ENCODE measurements at places on chromosomes 4 and X.
A peak's percentile ranks its signal among the peaks of the same experiment; 100 is the strongest.

- DNase-seq = no peak
Measured at GRCh38 chrX:110915570-110915969, 120.0 kb upstream of the CHRDL1 start.

GRCh38 chr4:155411546-155411945 lies 34.8 kb upstream of the MAP9 start:
- no peak for DNase-seq

GRCh38 chr4:157727163-157727562 lies 445.7 kb downstream of the GASK1B start:
- DNase-seq = no peak

GRCh38 chrX:134431894-134432293 lies 28.1 kb upstream of the HPRT1 start:
- no peak for DNase-seq

DNA sequence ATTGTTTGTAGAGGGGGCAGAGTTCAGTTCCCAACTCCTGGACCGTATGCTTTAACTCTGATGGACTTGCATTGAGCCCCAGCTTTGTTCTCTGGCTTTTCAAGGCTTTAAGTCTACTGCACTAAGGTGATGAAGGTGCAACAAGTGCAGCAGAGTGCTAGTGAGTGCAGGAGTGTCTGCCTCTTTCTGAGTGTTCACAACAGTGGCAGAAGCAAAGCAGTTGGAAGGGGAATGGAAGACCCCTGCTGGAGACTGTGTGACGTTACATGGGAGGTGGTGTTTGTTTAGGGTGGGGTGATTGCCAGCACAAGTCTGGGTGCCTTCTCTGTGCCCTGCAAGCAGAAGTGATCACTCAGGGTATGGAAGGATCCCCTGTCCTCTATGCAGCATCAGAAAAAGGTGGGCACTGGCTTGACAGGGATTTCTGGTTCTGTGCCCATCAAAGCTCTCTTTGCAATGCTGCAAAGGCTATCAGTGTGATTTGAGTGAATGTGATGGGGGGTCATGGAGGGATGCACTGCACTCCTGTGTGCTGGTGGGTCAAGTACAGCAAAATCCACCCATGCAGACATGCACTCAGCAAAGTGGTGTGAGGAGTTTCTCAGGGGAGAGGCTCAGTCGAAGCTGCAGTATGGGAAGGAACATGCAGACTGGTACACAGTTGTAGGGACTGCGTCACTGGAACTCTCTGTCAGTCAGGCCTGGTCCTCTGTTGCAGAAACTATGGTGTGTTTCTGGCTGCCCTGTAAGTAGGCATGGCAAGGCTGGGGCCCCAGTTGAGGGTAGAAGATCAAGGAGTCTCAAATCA lies 70.9 kb upstream of the UGT2B7 start:
- DNase-seq = no peak

GRCh38 chrX:8147226-8147625 lies 23.8 kb downstream of the VCX2 start:
- DNase-seq = no peak

DNA sequence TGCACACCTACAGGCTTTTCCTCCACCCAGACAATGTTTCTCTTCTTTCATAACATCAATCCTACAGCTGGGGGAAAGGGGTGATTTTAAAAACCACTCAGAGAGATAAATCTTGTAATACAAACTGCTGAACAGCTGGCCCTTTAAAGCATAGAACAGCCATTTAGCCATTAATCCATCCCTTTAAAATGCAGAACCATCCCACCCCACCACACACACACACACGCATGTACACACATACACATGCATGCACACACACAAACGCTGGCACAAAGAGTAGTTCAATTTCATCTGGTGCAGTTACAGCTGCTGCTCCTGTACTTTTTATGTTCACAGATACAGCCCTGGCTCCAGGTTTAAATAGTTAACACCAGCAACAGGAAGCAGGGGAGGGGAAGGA lies 426.1 kb downstream of the MID1IP1 start:
- DNase-seq = no peak

DNA sequence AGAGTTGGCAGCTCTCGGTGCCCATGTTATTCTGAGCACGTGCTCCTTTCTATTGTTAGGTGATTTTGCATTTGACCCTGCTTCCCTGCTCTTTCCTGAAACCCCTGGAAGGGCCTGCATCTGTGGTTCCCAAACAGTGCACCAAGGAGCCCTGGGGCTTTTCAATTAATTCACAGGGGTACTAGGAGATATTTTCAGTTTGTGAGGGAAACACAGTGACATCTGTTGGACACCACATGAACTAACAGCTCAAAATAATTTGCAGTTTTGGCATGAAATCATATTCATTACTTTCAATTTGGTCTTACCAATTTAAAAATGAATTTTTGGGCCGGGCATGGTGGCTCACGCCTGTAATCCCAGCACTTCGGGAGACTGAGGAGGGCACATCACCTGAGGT lies 156.6 kb downstream of the GATB start:
- no peak for DNase-seq

DNA sequence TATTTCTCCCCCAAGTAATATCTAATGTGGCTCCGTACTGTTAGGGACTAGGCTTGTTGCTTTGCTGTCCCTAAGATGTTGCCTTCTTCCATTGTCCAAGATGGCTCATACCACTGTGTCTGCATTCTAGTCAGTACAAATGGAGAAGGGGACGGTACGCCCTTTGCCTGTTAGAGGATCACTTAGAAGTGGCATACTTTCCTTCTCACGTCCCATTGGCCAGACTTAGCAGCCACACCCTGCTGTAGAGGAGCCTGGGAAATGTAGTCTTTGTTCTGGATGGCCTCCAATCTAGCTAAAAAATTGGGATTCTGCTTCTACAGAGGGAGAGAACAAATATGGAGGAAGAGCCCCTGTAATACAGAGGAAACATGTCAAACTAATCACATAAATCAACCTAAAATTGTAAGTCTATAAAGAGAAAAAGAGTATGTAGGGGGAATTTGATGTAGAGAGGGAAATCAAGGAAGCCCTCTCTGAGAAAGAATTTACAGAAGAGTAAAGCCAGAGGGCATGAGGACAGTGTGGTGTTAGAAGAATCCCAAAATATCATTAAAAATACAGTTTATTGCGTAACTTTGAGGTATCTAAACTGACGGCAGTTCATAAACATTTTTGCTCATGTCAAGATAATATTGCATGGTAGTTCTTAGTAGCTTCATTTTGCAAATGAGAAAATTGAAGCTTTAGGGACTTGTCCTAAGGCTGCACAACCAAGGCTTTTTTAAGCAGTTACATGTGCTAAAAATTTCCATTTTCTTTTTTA lies 15.1 kb downstream of the PRIMPOL start:
- DNase-seq = no peak

GRCh38 chrX:35104626-35105025 lies 162.0 kb downstream of the FAM47B start:
- DNase-seq = no peak

GRCh38 chr4:84750260-84750959 lies 167.5 kb downstream of the CDS1 start:
- peak; percentile 18 for DNase-seq

DNA sequence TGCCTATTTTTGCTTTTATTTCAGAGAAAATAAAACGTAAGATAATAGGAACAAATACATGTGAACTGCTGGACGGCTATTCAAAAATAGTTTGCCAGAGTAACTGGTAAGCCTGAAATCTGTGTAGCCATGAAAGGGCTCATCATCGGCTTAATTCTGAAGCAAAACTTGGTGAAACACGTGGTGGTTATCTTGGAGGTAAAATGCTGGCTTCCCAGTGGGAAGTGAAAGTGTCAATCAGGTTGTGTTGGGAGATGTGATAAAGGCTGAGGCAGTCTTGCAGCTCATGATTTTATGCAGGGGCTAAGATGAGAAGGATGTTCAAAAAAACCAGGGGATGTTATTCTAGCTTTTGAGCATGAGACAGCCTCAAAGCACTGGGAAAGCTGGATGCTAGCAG lies 36.1 kb upstream of the TLR2 start:
- no peak for DNase-seq

DNA sequence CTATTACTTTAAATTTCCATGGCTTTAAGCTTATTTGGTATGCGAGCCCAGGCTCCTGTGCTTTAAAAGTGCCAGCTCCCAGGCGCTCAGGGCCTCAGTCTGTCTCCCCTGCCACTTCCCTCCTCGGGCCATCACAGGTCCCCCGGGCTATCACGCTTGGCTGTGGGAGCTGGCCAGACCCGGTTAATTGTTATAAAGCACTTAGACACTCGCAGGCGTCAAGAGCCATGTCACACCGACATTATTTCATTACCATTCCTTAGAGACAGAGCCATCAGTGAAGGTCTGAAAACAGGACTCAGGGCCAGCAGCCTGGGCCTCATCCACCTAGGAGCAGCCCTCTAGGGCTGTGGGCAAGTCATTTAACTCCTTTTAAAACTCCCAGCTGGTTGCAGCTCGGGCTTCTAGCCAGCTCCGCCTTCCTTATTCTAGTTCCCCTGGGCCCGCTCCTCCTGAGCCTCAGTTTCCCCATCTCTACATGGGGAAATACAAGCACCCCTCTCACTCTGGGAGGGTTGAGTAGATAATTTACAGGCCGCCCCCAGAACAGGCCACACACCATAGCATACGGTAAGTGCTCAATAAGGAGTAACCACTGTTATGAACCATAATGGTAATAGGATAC lies 99.0 kb downstream of the HMX1 start:
- no peak for DNase-seq

- DNase-seq = no peak
Measured at GRCh38 chr4:23084559-23085248, 392.0 kb downstream of the GBA3 start.

GRCh38 chrX:50707955-50708699 lies 105.9 kb downstream of the SHROOM4 start:
- no peak for DNase-seq

DNA sequence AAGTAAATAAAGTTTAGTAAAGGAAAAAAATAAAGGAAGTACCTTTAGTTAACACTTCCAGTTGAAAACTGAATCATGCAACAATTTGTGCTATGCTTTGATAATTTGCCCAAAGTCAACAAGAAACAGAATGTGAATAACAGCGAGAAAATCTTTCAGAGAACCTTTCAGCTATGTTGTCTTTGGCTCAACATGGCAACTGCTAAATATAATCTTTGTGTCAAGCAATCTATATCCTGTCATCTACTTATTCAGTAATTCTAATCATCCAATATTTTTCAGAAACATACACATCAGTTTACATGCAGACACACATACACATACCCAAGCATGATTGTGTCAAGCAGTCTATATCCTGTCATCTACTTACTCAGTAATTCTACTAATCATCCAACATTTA lies 136.0 kb upstream of the PABPC4L start:
- no peak for DNase-seq

DNA sequence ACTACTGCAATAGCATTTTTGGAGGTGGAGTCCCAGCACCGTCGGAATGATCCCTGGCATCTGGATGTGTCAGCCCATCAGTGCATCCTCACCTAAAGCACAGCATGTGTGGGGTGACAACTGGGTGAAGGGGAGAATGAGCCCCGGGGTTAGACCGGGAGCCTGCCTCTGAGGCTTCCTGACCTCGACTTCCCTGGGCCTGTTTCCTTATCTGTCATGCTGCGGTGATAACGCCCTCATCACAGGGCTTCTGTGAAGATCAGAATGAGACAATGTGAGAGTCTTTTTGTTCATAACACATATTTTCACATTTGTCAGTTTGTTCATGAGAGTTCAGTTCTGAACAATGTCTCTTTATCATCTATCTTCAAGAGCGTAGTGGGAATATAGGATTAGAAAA lies 31.1 kb upstream of the PDLIM3 start:
- no peak for DNase-seq

DNA sequence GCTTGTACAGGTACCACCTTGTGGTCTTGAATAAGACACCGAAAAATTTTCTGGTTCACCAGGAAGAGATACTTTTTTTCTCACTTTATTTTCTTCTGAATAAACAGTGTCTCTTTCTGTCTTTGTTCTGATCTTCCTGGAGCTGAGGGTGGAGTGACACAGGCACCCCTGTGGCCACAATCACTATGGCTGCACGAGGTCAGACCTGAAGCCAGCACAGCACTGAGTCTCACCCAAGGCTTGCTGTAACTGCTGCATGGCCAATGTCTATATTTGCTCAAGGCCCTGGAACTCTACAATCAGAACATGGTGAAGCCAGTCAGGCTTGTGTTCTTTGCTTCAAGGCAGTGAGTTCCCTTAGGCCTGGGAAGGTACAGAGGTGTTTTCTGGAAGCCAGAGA lies 87.2 kb downstream of the GPR174 start:
- DNase-seq = no peak

DNA sequence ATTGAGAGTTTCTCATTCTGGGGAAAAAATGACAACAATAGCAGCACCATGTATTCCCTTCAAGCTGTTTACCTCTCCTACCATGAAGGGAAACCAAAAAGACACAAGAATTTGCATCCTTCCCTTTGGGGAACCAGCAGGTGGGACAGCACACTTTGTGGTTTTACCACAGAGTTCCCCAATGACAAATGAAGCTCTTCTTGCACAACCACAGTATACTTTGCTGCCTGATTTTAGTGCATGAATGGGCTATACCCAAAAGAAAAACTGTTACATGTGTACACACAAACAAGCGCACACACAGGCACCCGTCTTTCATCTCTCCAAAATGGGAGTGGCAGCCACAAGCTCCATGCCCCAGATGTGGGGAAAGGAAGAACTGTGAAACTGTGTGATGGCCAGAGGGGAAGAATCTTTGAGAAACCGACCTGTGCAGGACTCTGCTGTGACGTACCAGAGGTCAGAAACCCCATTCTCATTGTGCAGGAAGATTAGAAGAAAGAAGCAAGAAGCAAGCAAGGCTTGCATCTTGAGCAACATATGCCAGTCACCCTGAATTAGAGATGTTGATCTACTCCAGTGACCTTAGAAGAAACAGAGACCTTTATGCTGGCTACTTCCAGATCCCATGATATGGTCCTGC lies 2.7 kb upstream of the MAML3 start:
- no peak for DNase-seq

- DNase-seq = no peak
Measured at GRCh38 chr4:58849026-58849425, 1738.8 kb upstream of the IGFBP7 start.

DNA sequence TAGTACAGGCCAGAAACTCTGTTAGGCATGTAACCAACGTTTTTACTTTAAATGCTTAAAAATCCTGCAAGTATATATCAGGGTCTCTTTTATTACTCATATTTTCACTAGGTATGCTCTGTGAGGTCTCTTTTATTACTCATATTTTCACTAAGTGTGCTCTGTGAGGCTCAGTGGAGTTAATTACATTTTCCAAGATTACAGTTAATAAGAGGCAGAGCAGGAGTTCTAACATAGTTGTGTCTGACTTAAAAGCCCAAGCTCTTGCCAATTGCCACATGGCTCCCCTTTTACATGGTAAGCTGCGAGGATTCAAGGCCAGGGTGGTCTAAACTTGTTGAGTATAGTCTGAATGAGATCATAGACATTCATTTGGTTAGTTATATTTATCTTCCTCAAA lies 81.0 kb upstream of the ARMCX2 start:
- no peak for DNase-seq

- no peak for DNase-seq
Measured at GRCh38 chr4:7426525-7427171, 8.1 kb downstream of the PSAPL1 start.

DNA sequence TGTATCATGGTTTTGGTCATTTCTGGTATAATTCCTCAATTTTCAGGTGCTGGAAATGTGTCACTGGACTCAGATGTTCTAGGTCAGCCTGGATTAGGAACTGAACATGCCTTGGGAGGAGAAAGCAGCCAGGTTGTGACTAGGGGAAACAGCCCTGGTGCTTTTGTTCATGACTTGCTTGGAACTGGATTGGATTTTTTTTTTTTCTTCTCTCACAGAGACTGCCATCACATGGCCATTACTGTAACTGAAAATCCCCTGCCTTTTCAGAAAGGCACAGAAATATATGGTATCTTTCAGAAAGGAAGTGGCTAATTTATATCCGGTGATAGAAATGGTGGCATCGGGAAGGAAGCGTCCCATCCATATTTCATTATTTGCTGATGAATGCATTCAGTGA lies 34.6 kb downstream of the SEPTIN11 start:
- DNase-seq = no peak

Measured in urinary bladder (tissue), 4 donors.